ENCODE measurements at places on chromosomes 3 and 15.

DNA sequence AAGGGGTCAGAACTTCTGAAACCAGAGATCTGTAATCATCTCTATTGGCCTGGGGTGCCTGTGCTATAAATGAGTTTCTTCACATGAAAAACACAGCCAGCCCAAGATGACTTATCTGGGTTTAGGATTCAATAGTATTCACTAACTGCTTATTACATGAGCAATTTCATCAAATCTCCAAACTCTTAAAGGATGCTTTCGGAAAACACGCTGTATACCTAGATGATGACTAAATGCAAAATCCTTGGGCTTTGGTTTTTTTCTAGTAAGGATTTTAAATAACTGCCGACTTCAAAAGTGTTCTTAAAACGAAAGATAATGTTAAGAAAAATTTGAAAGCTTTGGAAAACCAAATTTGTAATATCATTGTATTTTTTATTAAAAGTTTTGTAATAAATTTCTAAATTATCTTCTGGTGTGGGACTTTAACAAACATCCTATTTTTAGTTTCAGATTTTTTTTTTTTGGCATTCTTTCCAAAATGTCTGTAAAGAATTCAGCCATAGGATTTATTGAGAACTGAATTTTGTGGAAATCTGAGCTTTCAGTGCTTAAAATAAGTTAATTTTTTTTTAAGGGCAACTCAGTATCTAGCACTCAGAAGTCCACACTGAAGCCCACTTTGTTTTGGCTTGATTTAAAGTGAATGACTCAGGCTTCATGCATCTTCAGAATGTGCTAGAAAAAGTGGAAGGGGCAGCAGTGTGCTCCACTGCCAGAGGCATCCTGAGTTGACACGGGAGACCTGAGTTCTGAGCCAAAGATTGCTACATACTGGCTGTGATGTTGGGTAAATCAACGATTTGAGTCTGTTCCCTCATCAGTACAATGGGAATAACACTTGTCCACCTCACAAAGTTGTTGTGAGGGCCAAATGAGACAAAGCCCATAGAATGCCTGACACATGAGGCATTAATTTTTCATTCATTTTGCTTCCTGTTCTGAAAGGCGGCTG lies 18.7 kb downstream of the TMEM43 start:
- peak; percentile 97 for DNase-seq

DNA sequence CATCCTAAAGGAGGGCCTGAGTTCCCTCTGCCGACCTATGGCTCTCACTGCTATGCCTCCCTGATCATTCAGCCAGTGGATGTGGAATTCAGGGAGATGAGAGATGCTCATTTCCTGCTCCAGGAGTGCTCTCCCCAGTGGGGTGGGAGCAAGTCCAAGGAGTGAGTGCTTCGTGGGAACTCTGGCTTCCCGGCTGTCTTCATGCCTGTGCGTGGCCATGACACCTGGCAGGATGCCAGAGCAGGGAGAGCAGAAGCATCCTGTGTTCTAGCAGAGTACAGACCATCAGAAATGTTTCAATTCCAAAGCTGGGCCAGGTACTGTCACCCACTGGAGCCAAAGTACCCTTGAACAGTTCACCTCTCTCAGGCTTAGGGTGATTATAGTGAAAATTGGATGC lies 45.1 kb downstream of the APH1B start:
- DNase-seq, result peak; percentile 60

DNA sequence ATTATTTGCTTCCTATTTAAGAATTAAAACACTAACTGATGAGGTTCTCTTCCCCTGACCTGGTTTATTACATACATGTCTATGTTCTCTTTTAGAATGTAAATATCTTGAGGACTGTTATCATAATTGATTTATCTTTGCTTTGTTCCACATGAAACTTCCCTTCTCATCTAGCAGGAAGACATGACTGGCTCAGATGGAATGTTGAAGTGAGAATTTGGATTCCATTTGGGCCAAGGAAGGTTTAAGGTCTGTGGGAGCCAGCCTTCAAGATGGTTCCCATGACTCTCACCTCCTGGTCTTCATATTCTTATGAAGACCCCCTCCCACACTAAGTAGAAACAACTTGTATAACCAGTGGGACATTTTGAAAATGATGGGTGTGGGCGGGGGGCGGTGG lies 222.2 kb upstream of the GADL1 start:
- peak; percentile 51 for DNase-seq

- DNase-seq, result no peak
Observed at GRCh38 chr3:185423178-185423577, 60.2 kb downstream of the MAP3K13 start.

DNA sequence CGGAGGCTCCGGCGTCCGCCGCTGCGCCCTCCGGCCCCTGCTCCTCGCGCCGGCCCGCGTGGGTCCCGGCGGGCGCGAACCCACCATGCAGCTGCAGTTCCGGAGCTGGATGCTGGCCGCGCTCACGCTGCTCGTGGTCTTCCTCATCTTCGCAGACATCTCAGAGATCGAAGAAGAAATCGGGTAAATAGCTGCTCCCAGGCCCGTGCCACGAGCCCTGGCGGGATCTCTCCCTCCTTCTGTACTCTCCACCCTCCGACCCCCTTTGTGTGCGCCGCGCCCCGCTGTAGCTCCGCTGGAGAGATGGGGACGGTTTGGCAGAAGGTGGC lies 263 bp downstream of the ST8SIA2 start:
- no peak for DNase-seq

GRCh38 chr3:82764521-82764920 lies 1003.1 kb upstream of the GBE1 start:
- DNase-seq, result no peak

GRCh38 chr15:60790641-60791040 lies 311.7 kb upstream of the ICE2 start:
- no peak for DNase-seq

GRCh38 chr3:95036526-95037021 lies 973.7 kb downstream of the NSUN3 start:
- DNase-seq, result no peak

GRCh38 chr3:167940241-167940640 lies 155.5 kb downstream of the GOLIM4 start:
- DNase-seq, result peak; percentile 27

DNA sequence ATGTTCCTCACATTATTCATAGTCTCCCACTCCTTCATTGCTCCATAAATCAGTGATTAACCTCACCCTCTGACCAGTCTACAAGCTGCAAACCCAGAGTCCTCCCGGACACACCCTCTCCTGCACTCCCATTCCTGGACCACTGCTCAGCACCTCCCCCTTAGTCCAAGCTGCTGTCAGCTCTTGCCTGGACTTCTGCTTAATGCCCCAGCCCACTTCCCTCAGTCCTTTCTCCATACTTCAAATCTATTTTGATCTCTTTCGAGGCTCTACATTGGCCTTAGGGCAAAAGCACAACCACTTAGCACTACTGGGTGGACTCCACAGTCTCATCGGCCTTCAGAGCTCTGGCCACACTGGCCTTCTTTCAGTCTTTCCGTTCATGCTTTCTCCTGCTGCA lies 79.4 kb upstream of the FAM98B start:
- DNase-seq, result peak; percentile 26

GRCh38 chr15:84905016-84905916 lies 20.8 kb downstream of the SLC28A1 start:
- no peak for DNase-seq

GRCh38 chr3:114218578-114219185 lies 18.7 kb downstream of the ZNF80 start:
- DNase-seq, result no peak

- peak; percentile 40 for DNase-seq
Observed at GRCh38 chr15:100918690-100919480, at the start of gene LRRK1. LRRK1 (plus strand) TSS chr15:100919357; CDS start chr15:100924633, 5,276 bp downstream.

GRCh38 chr3:104717828-104718196 lies 648.9 kb upstream of the ALCAM start:
- no peak for DNase-seq

- DNase-seq, result no peak
Observed at GRCh38 chr3:32428092-32429068, 36.7 kb downstream of the CMTM7 start.

DNA sequence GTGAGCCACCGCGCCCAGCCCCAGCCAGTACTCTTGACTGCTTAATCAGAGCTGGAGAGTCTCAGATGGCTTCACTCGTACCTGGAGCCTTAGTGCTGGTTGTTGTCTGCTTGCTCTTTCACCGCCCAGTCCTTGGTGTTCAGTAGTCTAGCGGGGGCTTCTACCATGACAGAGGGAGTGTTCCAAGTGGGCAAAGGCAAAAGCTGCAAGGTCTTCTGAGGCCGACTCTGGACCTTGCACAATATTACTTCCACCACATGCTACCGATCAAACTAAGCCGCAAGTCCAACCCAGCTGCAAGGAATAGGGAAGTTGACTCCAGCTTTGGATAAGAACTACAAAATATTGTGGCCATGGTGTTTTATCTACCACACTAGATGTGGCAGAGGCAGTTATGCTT lies 6.6 kb downstream of the PARL start:
- no peak for DNase-seq

DNA sequence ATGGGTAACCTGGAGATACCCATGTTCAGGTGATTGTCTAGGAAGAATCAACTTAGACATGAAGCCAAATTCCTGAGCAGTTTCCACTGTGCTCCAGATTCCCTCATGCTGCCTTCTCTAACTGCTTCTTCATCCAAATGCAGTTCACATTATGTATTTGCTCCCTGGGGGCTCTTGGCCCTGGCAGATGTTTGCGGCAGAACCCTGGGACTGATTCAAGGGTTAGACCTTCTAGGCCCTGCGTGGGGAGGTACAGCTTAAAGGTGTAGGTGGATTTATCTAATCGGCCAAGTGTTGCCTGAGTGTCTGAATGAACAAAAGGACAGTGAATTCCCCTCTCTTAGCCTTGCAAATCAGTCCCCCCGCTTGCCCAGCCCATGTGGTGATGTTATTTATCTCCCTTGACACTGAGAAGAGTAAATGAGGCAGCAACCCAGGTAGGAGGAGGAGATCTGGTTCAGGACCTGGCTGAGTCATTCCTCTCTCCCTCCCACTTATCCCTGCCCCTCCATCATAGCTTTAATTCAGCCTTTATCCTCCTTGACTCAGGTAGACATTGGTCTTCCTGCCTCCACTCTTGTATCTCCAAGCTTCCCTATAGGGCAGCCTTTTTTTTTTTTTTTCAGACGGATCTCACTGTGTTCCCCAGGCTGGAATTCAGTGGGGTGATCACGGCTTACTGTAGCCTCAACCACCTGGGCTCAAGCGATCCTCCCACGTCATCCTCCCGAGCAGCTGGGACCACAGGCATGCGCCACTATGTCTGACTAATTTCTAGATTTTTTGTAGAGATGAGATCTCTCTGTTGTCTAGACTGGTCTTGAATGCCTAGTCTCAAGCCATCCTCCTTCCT lies 54.8 kb downstream of the MAGEF1 start:
- peak; percentile 94 for DNase-seq

DNA sequence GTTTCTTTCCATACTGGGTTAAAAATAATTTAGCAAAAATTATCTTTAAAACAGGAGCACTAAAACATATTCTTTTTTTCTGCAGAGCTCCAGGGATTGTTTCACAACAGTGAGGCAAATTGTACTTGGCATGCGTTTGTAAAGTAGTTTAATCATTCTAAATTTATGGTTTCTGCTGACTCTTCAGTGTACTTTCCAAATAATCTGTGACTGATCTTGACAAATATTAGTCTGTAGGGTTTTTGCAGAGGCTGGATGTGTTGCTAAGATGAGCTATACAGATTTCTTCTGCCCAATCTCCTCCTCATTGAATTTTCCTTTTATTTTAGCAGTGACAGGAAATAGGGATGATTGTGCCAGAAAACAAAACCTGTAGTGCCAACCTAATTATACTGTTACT lies 328.0 kb upstream of the MANF start:
- no peak for DNase-seq

- DNase-seq, result no peak
Observed at GRCh38 chr3:32281570-32282106, 43.2 kb downstream of the CMTM8 start.

DNA sequence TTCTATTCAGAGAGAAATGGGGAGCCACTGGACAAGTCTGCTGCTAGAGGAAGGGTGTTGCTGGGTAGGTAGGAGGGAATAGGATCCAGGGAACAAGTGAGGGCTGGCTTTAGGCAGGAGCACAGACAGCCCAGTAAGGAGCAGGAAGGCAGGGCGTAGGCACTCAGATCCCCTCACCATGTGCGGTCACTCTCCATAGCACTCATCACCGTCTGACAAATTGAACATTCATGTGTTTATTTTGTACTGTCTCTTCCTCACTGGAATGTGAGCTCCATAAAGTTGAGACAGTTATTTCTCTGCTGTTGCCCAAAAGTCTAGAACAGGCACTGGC lies 24.2 kb upstream of the LRRC34 start:
- DNase-seq, result peak; percentile 27

- DNase-seq, result peak; percentile 86
Observed at GRCh38 chr3:8769088-8769822, at the start of gene OXTR. OXTR (minus strand) TSS chr3:8769613; CDS start chr3:8768187, 1,426 bp downstream.

DNA sequence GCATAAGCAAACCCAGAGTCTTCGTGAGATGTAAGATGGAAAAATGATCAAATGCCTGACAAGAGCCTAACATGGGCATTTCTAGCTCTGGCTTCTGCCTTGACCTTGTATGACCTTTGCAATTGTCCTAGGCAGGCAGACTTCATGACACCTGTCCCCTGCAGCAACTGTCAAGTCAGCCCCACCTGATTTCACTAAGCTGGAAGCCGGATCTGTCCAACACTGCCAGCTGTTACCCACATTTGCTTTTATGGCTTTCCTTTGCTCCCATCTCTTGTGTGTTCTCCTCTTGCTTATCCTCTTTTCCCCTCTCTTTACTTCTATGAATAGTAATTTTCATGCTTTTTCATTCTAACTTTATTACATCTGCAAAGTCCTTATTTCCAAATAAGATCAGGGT lies 48.5 kb upstream of the TNIK start:
- DNase-seq, result no peak

GRCh38 chr3:30639937-30640336 lies 33.5 kb downstream of the TGFBR2 start:
- DNase-seq, result no peak

GRCh38 chr3:160755776-160756304 lies at the start of gene PPM1L:
PPM1L (plus strand) TSS chr3:160756231.
- DNase-seq, result peak; percentile 24
